RKO (cell line): ENCODE measurements at places on chromosomes 1 and 21.

DNA sequence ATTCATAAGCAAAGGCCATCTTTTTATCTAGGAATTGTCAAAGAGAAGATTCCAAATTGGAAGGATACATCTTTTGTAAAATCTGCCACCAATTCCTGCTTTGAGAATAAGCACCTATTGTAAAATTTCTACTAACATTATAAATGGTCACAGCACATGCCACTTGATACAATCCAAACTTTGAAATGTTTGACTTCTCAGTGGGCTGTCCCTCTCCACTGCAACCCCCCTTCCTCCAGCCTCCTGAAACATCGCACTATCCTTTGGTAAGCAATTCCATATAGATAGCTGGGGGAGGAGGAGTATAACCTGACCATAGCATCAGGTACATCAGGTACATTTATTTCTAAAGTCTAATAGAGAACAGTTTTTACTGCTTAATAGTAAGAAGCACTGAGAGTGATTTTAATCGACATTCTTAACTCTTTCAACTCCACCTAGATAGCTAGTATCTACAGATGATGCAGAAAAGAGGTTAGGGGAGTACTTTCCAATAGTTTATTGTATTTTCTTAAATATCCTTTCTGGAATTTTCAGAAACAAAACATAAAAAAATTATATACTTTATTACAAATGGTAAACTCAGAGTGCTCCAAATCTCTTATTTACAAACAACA, 2.9 kb downstream of the JUN start:
- DNase-seq, result peak; percentile 82

DNA sequence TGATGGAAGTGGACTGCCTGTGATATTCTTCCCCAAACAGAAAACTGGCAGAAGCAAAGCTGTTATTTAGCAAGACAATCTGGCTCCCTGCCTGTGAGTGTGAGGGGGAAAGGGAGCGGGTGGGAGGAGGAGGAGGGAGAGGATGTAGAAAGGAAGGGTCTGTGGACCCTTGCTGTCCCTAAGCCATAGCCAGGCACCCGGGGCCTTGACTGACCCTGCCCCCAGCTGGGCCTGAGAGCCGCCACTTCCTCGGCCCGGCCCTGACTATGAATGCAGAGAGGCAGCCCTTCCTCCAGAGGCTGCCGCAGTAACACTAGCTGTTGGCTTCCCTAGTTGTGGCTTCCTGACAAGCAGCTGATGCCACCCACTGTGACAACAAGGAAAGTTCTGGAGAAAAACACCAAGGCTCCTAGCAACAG, 13.9 kb downstream of the PLA2G2F start:
- no peak for DNase-seq

GRCh38 chr1:46527474-46528296, 23.8 kb downstream of the KNCN start:
- DNase-seq, result peak; percentile 81

GRCh38 chr1:234928642-234929041, 200.0 kb downstream of the TOMM20 start:
- DNase-seq, result no peak

DNA sequence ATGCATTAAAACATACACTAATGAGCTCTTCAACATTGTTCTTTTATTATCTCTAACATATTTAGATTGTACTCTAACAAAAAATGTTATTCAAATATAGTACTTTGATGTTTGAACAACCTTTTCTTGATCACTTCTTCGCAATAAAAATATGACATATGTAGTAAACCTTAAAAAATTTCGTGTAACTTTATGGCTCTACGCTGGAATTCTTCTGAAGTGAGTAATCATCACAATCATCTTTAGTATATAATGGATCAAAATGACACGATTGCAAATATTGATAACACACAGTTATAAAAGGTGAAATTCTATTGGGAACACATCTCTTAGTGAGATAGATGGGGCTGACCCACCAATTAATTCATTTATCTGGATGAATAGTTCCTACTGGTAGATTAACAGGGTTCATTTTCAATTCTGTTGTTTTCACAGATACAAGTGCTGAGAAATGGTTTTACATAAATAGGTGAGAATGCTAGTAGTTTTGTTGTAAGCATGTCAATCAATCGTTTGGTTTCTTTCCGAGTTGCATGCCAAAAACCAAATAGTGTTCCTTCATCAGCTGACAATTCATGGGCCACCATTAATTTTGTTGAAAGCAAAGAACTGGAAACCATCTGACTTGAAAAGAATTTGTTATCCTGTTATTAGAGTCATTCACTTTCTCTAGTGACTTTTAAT, 1.5 kb upstream of the ZMPSTE24 start:
- peak; percentile 54 for DNase-seq

DNA sequence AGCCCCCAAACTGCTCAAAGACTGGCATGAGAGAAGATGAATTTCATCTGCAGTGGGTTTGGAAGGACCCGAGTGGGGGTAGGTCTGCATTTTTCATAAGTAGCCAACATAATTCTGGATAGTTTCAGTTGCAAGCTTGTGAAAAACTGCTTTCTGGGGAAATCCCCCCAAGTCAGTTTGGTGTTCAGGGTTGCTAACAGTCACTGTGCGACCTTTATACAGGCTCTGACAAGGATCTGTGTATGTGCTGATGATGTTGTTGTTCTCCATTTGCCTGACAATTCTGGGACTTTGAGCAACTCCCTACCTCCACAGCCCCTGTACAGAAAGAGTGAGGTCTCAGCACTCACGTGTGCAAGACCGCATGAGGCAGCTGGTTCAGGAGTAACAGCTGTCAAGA, 87.9 kb downstream of the SUSD4 start:
- DNase-seq, result no peak

DNA sequence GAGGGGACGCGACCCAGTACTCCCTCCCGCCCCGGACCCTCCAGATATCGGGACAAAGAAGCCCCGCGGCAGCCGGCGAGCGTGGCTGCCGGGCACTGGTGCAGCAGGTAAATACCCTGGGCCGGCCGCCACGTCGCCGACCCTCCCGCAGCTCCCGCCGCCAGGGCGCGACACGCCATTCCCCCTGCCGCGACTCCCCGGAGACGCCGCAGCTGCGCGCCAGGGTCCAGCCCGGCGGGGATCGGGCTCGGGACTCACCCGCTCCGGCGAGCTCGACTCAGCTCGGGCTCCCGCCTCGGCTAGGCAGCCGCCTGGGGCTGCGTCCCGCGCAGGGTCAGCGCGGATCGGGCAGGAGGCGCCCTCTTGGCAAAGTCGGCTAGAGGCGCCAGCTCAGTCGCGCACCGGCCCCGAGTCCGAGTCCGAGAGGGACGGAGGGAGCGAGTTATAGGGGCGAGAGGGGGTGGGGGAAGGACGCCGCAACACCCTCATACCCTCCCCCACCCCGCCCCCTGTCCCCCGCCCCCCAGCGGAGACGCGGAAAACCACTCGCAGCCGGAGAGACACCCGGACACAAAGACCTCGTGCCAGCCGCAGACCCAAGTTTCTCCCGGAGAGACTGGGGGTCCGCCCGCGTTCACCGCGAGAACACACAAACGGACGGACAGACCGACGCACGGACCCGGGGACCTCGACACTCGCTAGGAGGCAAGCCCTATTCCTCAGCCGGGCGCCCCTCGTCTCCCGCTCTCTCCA, 985 bp downstream of the SYT6 start:
- DNase-seq, result no peak

DNA sequence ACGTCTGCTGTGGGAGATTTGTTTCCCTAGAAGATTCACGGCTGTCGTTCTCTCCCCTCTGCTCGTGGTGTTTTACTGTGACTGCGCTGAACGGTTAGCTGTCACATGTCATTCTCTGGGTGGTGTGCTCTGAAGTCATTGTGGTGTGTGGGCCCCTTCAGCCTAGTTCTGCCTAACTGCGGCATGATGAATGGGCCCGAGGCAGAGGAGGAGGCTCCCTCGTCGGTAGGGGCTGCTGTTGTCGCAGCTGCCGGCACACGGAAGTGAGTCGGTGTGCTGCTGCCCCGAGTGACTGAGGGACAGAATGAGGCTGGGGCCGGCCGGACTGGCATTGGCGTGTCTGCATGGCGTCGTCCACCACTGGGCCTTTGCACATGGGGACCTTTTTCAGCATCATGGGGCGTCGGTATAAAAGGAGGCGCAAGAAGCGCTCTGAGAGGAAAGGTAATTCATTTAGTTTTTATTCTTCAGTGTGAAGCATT, 77.9 kb downstream of the ADARB1 start:
- DNase-seq, result no peak

DNA sequence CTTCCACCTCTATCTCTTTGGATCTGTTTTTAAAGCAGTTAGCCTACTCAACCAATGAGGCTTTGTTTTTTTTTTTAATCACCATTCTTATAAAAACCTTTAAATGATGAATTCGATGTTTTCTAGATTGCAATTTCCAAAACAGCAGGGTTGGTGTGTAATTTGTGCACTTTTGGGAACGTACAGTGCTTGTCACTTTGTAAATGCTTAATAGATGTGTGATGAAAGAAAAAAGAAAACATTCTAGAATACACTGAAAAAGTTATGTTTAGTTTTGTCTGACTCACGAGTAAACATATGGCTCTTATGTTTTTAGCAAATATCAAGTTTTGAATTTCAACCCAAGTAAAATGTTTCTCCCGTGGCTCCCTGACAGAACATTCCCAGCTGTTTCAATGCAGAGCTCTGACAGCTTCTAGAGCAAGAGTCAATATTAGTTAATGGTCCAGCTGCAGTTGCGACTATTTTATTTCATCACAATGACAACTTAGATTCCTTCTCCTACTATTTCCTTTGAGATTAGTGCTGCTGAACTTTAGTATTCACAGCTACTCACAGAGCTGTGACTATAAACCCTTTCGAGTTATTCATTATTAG, 362.5 kb upstream of the ADAMTS5 start:
- DNase-seq, result no peak

DNA sequence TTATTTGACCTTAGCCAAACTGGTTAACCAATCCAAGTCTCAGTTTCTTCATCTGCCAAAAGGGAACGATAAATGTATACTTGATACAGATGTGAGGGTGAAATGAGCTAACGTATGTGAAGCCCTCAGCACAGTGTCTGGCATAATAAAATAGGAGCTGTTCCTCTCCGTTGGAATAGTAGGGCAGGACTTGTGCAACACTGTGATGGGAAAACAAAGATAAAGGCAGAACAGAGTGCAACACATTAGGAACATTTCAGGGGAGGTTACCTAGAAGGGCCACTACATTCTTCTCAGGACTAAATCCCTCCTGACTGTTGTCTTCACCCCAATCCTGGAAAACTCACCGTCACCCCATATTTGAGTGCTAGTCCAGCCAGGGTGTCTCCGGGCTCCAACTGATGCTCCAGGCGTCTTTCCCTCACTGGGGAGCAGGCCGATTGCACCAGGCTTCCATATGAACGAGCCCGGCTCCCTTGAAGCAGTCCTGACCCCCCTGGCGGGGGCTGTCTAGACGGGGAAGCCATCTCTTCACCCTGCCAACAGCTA, 896 bp downstream of the LYSMD1 start:
- peak; percentile 29 for DNase-seq

DNA sequence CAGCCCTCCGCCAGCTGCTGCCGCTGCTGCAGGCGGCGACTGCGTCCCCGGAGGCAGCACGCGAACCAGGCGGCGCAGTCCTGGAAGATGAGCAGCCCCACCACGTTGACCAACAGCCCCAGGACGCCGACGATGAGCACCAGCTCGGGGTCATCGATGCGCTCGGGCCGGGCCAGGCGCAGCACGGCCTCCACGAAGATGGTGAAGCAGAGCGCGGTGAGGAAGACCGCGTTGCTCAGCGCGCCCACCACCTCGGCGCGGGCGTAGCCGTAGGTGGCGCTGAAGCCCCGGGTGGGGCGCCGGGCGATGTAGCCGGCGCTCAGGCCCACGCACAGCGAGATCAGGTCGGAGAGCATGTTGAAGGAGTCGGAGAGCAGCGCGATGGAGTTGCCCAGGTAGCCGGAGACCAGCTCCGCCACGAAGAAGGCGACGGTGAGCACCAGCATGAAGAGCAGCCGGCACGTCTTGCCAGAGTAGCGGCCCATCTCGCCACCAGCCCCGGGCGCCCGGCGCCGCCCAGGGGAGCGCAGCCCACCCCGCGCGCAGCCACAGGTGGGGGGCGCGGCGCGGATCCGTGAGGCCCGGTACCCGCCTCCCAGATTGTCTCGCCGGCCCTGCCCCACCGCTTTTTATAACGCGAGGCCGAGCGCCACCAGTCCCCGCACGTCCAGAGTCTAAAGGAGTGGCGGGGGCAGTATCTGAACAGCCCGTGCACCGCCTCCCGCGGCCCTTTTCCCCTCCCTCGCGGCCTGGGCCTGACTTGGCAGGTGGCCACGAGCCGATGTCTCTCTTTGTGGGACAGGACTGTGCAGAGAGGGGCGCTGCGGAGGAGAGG, at the start of gene SLC30A10:
Gene SLC30A10, minus strand, starts transcription at position 602 of the 835 bp plus-strand sequence. Its CDS starts 117 bp downstream, at position 485.
- no peak for DNase-seq

DNA sequence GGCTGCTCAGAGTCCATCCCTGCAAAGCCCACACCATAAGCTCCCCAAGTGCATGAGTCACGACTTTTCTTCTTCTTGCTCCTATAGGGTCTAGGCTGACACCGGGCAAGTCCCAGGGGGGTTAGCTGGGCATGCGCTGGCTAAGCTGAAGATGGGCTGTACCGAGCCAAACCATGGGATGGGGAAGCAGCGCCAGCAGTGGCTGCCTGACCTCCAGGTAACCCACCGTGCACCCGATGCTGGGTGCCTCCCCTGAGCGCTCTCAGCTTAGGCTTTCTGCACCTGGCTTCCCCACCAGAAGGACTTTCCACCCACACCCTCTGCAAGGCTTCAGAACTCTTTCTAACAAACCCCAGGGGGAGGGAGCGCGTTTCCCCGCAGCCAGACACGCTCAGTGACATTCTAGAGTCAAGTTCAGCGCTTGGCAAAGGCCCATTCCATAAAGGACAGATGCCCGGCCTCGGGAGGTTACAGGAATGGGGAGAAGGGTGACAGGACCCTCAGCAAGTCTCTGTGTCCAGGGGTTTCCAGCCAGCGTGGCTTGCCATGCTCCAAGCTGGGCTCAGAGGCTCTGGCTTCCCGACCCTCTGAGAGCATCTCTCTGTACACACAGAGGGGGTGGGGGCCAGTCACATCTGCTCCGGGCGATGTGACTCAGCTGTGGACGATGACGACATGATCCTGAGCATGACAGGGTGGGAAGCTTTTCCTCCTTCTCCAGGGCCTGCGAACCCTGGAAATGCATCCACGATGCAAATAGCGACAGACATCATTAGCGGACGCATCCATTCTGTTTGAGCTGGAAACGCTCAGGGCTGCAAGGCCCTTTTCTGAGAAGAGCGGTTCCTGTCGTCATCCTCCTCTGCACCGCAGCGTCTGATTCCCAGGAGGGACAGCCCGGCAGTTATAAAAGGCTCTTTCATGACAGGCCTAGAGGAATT, 107.8 kb downstream of the SIK1 start:
- no peak for DNase-seq

DNA sequence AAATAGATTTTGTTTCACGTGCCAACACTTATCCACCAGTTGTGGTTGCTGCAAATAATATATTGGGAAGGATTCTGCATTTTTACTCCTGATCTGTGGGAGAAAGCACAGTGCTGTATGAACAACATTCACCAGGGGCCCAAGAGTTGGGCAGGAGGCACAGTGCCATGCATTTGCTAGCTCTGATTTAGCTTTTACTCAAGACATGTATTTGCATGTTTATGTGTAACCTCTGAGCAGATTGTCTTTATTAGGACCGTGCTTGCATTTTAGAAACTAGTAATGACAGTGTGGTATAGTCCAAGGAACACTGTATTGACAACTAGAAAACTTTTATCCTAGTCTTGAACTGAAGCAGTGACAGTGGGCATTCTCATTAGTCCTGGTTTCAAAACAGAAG, 133.9 kb upstream of the B3GALT2 start:
- no peak for DNase-seq
